ENCODE measurements at places on chromosomes 4 and X.

- no peak for DNase-seq
Measured at GRCh38 chr4:76233967-76234678, 17.4 kb upstream of the FAM47E start.

- no peak for DNase-seq
Measured at GRCh38 chrX:132270021-132270420, 50.8 kb upstream of the RAP2C start.

GRCh38 chr4:89162496-89162895 lies 51.2 kb downstream of the TIGD2 start:
- DNase-seq, result no peak

DNA sequence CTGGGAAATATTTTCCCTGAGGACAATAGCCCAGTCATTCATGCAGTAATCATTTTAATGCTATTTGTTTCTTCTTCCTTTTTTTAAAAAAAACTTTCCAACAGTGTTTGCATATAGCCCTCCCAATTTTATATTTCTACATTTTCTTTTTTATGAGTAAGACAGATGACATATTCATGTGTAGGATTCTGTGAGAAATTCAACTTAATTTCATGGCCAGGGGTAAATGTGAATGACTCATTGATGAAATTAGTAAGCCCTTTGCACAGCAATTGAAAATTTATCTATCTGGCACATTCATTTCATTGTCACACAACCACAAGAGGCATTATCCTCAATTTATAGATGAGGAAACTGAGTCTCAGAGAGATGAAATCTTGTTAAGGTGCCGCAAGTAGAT lies 13.7 kb upstream of the SMIM20 start:
- no peak for DNase-seq

- DNase-seq, result no peak
Measured at GRCh38 chrX:147876849-147877646, 34.7 kb upstream of the FMR1 start.

GRCh38 chr4:180578175-180578574 lies 1665.0 kb upstream of the TENM3 start:
- no peak for DNase-seq

GRCh38 chr4:38044060-38044459 lies 83.9 kb downstream of the PTTG2 start:
- DNase-seq, result no peak
